Sigmoid colon (tissue), 7 donors: ENCODE measurements at places on chromosomes 4 and X.
A peak's percentile ranks its signal among the peaks of the same experiment; 100 is the strongest.

GRCh38 chrX:97268182-97268680 is 384.5 kb downstream of the RPA4 start:
- DNase-seq, result no peak

GRCh38 chr4:72846280-72847111 is 223.0 kb downstream of the COX18 start:
- DNase-seq, result no peak

DNA sequence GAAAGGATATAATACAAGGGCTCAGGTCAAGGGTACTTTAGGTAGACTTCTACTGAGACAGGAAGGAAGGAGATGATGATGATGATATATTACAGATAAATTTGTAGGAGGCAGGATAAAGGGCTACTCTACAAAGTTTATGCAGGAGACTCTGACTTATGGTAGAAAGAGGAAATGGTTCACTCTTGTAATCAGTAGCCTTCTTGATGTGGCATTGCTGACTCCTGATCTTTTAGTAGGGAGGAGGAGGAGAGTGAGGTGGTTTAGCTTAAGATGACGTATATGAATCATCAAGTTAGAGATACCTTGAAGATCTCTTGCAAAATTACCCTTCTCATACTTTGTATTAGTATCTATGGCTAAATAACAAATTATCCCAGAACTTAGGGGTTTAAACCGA is 4.7 kb downstream of the BLTP1 start:
- no peak for DNase-seq

DNA sequence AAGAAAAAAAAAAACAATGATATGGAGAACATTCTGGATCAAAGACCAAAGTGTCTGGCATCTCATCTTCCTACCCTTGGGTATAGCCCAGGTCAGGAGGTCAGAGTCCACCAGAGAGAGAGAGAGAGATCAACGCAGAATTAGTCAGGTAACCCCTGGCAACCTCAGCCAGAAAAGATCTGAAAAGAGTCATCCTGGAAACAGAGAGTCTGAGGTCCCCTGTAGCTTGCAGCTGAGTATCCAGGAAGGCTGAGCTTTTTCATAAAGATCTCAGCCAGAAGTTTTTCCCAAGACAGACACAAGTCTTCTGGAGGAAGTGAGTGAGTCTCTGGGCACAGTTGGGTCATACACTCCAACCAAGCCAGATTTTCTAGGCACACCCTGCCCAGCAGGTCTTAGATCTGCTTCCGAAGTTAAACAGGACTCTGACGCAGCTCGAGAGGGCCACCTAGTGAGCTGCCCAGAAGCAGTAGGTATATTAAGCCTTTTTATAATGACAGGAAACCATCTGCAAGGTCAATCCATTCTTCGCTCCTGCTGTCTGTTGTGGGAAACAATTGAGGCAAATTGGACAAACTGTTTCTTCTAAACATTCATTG is 35.7 kb downstream of the ACE2 start:
- peak; percentile 64 for DNase-seq
